ENCODE measurements at places on chromosomes 3 and 15.

- DNase-seq = no peak
These were observed 14.0 kb downstream of the MITF start for GRCh38 chr3:69753179-69753775.

DNA sequence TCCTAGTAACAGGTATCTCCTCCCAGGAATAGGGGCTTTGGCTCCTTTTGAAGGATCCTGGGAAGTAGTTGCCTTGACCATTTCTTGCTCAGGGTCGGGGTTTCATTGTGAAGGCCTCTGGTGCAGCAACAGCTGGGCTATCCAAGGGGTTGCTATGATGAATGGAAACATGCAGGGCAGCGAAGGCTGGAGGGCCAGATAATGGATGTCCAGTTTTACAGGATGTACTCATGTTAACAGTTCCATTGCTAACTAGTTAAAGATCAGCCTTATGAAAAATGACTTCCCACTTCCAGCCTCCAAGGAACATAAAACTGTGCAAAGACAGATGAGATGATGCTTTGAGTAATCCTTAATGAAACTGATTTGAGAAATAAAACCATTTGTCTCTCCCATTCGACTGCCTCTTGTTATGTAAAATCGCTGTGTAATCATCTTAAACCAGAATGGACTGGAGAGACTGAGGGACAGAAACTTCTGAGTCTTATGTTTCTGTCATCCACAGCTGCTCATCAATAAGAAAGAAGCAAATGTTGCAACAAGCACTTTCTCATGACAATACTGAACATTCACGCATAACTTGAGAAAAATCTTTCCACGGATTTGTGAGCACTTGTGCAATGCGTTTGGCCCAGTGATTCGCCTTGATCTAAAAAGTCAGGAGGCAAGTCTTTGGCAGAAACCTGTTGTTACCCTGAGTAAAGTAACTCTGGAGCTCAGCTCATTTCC lies 473.5 kb upstream of the RGMA start:
- no peak for DNase-seq

GRCh38 chr15:40858706-40859105 lies 14.9 kb downstream of the SPINT1 start:
- no peak for DNase-seq

DNA sequence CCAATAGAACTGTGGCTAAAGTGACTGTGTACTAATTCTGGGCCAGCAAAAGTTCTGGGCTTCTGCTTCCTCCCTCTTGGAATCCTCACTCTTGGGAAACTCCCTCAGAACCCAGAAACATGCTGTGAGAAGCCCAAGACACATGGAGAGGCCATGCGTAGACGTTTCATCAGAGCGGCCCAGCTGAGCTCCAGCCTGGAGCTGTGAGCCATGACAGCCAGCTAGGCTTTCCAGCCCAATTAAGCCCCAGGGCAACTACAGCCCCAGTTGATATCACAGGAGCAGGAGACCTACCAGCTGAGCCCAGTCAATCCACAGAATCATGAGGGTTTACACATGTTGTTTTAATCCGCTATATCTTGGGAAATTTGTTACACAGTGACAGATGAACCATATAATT lies 43.6 kb upstream of the CNOT10 start:
- DNase-seq = no peak

DNA sequence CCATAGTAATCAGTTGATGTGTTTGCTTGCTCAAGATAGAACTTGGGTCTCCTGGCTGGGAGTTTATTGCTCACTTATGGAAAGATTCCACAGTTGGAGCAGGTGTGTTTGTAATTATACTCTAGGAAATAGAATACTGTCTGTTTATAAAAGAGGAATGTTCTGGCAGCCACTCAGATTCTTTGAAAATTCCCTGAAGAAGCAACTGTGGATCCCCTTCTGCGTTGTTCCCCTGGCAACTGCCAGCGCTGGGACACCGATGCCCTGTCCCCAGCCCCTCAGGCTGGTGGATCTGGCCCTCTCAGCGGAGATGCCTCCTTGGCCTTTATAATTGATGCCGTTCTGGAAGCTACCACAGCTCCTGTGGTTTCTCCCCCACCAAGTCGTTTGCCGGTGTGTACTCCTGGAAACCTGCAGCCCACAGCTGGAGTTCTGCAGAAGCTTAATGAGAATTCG lies 225.9 kb downstream of the ITPR1 start:
- DNase-seq = no peak

DNA sequence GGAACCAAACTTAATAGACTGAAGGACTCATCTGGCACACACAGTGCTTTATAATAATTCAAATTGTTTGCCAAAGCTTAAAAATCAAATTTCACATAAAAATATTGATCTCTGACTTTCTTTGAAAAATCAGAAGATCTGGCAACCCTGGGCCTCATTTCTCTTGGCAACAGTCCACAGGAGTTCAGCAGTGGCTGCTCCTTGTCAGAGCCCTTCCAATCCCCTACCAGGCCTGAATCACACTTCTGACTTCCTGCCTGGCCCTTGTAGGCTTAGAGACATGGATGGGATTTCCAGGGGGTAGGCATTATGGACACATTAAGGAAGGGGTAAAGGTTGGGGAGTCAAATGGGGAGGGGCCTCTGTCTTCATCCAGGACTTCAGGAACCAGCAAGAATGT lies 55.5 kb downstream of the PLS1 start:
- DNase-seq = no peak

GRCh38 chr3:42051384-42052131 lies 39.6 kb upstream of the TRAK1 start:
- no peak for DNase-seq

DNA sequence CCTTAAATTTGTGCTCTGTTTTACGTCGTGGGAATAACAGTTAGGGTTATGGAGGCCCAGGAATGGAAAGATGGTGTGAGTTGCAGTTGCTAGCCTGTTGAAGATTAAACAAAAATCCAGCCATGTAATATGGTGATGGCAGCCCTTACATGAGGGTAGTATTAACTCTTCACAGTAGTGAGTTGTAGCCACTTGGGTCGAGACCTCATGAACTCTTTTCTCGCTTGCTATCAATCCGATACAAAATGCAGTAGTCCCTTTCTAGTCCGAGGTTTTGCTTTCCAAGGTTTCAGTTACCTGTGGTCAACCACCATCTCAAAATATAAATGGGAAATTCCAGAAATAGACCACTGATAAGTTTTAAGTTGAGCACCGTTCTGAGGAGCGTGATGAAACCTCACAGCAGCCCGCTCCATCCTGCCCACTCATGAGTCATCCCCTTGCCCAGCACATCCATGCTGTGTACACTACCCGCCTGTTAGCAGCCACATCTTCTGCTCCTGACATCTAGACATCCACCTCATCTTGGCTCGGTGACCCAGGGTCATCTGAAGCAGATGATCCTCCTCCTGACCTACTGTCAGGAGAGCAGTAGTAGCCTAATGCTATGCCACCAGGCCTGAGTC lies 177.9 kb downstream of the CDIN1 start:
- no peak for DNase-seq

DNA sequence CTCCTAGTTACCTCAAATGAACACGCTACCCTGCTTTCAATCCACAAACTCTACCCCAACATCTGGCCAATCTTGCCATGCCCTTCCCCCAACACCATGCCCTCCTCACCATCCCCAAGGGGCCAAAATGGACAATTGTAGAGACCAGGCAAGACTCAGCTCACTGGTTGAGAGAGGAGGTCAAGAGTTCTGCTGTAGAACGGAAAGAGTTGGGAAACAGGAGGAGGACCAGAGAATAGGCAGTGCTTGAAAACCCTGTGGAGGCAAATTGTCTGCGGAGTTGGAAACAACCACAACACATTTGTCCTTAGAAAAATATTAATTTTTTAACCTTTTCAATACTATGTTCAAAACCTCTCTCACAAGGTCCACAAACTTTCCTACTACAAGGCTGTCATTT lies 128.8 kb upstream of the BFSP2 start:
- DNase-seq = no peak

DNA sequence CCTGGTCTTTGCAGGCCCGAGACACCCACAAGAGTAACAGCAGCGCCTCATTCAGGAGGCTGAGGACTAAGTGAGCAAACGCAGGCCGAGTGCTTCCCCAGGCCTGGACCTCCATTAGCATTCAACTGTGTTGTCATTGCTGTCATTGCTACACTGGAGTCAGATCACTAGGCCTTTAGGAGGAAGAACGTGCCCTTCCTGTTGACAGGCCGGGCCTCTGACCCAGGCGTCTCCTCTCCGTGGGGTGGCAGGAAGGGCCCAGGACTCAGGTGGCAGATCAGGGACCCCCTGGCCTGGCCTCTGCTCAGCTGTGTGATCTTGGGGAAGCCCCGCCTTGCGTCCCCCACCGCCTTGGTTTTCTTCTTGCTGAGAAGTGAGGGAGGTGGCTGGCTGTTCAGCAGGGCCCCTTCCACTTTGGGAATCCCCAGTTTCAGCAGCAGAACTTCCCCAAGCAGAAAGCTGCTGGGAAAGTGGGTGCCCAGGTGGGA lies 19.1 kb downstream of the ZDHHC19 start:
- DNase-seq = no peak

- DNase-seq = no peak
These were observed 612.9 kb downstream of the ROBO1 start for GRCh38 chr3:79154865-79155264.

DNA sequence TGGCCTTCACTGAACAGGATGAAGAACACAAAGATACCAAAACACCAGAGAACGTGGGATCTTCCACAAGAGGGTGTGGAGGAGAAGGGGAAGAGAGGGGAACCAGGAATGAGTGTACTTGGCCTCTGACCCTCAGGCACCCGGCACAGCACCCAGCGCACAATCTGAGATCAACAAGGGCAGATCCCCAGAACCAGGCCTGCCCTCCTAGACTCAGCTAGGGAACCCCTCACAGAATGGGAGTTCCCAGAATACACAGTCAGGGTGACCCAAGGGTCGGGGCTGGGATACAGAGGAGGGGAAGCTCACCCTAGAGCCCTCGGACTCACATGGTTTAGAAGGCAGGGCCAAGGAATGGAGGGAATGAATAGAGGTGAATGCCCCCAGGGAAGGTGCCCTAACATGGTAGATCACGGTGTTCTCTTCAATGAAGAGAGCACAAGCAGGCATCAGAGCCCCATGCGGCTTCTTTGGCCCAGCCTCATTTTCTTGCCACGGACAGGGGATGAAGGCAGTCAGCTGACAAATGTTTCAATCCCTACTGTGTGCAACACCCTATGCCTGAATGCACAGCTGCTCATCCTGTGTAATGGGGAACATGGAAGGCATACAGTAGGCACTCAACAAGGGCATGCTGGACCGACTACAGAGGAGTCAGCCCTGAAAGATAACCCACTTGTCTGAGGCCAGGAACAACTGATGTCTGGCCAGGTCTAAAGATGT lies 13.1 kb downstream of the BMF start:
- no peak for DNase-seq

DNA sequence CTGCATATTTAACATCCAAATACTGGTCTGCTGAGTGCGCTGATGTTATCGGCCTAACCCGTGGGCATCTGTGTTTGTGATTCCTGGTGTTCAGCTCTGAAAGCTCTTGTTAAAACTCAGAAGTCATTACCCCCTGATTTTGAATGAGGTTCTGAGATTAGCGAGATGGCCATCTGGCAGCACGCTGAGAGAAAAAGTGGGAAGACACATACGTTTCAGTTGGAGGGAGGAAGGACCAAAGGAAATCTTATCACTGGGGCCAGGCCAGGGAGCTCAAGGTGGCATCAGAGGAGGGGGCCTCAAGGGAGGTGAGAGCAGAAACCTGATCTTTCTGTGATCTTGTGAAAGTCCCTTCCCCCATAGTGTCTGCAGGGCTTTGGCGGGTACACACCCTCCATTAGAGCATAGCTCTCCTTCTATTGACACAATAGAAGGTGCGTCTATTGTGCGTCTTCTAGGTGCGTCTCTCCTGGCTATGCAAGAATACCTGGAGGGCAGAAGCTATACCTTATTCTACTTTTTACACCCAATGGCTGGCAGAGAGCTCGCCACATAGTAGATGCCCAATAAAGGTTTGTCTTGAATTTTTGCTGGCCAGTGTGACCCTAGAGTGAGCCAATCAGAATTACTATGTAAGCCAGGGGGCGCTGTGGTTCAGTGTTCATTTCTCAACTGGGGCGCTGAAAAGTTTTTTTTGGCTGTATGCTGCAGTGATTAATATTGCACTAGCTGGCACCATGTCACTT lies 182.4 kb downstream of the SHQ1 start:
- DNase-seq = no peak

- no peak for DNase-seq
These were observed 21.0 kb downstream of the DUOX2 start for GRCh38 chr15:45093013-45093412.

DNA sequence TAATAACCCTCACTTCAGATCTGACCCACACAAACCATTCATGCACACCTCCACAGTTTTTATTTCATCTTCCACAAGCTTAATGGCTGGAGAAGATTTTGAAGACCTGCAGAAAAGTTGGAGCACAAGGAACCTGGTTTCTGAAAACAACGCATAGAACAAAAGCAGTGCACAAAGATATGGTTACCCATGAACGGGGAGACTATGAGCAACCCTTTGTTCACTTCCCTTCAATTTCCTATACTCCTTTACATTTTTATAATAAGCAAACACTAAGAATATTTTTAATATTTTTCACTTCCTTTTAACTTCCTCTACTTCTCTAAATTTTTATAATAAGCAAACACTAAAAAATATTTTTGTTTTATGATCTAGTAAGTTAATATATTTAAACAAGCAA lies 103.5 kb upstream of the UBE2E2 start:
- no peak for DNase-seq

DNA sequence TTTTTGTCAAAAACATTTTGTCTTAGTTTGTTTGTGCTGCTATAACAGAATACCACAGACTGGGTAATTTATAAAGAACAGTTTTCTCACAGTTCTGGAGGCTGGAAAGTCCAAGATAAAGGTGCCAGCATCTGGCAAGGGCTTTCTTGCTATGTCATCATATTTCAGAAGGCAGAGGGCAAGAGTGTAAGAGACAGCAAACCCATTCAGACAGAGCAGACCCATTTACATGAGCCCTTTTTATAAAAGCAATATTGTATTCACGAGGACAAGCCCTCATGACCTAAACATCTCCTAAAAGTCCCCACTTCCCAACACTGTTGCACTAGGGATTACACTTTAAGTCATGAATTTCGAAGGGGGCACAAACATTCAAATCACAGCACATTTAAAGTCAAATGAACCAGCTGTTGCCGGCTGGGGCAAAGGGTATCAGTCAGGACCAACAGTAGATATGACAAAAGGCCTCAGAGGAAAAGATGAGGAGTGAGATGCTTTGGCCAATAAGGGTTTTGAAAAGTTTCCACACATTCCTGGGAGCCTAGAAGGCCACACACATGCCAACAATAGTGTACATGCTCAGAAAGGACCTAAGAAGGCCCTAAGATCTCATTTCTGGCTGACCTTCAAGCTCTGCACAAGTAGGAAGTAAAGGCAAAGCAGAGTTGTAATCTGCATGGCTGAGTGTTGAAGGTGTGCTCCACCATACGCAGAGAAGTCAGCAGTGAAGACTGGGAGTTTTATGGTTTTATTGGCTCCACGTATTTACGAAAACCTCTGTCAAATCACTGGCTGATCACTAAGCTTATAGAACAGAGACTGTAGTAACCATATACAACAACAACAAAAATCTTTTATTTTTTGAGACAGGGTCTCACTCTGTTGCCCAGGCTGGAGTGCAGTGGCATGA lies 37.9 kb downstream of the UQCC5 start:
- DNase-seq = no peak

Data from GOT3 (cell line).